Brain (organoid and tissue), 16 donors: ENCODE measurements at places on chromosomes 12 and 14.

GRCh38 chr14:21025371-21026273 lies 761 bp upstream of the NDRG2 start:
- peak; percentile 77 for DNase-seq

DNA sequence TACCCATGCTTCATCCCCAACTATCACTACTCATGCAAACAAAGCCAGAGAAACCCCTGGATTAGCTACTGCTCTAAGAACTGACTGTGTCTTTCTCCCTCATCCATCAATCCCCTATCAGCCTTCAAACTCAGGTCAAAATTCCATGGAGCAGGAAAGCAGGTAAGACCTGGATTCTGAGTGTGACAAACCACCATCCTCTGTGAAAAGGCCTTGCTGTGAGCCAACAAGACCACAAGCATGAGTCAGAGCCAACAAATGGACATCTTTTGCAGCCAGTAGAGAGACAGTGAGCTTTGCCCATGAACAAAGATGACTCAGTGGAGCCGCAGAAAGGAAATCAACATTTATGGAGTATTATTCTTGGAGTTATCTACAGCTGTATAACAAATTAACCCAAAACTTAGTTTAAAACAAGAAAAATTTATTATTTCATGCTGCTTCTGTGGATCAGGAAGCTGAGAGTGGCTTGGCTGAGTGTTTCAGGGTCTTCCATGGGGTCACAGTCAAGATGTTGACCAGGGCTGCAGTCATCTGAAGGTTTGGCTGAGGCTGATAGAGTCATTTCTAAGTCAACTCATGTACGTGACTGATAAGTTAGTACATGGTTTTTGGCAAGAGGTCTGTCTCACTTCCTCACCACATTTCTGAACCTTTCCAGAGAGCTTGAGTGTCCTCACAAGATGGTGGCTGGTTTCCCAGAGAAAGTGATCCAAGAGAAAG lies 61.1 kb downstream of the PITPNM2 start:
- no peak for DNase-seq

- no peak for DNase-seq
Observed at GRCh38 chr14:92553438-92553837, 39.9 kb downstream of the RIN3 start.

- DNase-seq: no peak
Observed at GRCh38 chr12:120421701-120422100, 16.2 kb upstream of the COX6A1 start.

- no peak for DNase-seq
Observed at GRCh38 chr14:105055736-105056302, 9.4 kb downstream of the GPR132 start.

DNA sequence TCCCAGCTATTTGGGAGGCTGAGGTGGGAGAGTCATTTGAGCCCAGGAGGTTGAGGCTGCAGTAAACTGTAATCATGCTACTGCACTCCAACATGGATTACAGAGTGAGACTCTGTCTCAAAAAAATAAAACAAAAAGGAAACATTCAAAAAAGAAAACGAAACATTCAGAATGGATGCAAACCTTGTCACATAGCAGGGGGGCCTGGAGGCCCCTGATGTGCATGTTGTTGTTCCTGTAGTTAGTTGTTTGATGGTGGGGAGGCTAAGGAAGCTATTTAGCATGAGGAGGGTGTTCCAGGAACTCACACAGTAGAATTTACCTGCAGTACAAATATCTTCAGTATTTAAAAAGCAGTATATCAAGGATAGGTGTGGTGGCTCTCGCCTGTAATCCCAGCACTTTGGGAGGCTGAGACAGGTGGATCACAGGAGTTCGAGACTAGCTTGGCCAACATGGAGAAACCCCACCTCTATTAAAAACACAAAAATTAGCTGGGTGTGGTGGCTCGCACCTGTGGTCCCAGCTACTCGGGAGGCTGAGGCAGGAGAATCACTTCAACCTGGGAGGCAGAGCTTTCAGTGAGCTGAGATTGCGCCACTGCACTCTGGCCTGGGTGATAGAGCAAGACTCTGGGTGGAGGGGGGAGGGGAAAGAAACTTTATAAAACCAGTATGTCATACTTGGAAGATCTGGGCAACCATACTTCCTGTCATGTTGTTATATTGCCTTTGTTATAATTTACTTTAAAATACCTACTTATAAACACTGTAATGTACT lies 17.6 kb upstream of the AEBP2 start:
- no peak for DNase-seq

- DNase-seq: no peak
Observed at GRCh38 chr12:120978296-120979219, at the start of gene HNF1A. HNF1A (plus strand) TSS chr12:120978543; CDS start chr12:120978769, 226 bp downstream.

DNA sequence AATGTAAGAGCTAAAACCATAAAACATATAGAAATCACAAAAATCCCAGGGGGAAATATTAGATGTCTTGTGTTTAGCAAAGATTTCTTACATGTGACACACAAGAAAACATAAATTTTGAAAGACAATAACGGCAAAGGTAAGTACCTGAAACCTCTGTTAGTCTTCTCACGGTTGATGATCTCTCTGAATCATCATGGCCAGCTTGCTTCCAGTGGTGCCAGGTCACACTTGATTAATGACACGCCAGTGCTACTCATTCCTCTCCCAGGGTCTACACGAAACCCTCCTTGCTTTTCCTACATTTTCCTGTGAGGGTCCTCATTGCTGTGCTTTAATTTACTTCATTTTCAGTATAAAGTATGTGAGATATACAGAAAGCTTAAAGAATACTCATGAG lies 114.4 kb upstream of the PARP11 start:
- DNase-seq: no peak

DNA sequence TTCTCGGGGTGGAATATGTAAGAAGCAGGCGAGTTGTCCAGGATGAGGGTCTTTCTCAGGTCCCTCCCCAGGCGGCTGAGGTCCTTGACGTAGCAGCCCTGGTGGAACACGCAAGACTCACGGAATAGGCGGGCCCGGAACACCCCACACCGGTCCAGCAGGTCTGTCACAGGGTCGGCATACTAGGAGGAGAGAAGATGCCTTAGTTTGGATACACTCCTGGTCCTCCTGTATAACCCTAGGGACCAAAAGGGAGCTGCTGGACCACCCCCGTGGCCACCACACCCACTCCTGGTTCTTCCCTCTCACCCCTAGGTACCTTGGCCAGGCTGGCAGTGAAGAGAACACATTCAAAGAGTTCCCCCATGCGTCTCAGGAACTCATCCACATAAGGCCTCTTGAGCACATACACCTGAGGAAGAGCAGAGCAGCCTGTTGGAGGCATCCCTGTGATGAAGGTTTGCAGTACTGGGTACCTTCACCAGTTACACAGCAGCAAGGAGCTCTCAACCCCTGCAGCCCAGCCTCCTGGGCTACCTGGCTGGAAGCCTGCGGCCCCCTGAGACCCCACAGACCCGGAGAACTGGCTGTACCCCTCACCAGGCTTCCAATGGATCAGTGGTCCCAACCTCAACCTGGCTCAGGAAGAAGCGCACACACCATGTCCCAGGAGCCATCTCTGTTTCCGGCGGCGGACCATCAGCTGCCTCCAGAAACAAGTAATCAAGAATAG lies 5.5 kb upstream of the AVIL start:
- no peak for DNase-seq

DNA sequence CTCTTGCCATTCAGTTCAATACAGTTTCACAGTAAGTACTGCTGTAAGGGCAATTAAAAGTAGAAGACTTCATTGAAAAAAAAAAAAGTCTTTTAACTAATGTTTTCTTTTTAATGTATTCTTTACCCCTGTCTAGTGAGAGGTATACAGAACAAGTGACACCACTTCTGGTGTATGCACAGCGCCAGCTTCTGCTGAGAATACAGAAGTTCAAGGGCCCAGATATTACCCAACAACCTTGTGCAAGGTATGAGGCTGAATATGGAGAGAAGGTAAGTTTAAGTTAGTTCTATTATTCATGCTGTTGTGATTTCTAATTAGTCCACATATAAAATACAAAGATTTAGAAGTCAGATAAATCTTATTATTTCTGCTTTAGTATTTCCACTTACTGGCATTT lies 168.7 kb downstream of the CFAP54 start:
- no peak for DNase-seq

GRCh38 chr12:72295744-72296143 lies 23.6 kb downstream of the TRHDE start:
- DNase-seq: no peak

DNA sequence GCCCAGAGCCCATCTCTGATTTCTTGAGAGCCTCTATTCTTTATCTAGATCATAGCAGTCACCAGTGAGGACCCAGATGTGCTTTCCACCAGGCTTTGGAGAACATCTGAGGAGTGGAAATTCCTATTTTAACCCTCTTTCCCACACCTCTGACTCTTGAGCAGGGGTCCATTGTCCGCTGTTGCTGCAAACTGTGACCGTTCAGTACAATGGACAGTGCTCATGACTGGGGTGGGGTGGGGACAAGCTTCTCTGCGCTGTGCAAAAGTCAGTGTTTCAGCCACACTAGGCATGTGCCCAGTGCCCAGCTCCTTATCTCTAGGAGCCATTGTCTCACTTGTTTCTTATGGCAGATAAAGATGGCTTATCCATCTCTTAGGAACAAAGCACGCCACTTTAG lies 16.9 kb upstream of the KRT7 start:
- no peak for DNase-seq

DNA sequence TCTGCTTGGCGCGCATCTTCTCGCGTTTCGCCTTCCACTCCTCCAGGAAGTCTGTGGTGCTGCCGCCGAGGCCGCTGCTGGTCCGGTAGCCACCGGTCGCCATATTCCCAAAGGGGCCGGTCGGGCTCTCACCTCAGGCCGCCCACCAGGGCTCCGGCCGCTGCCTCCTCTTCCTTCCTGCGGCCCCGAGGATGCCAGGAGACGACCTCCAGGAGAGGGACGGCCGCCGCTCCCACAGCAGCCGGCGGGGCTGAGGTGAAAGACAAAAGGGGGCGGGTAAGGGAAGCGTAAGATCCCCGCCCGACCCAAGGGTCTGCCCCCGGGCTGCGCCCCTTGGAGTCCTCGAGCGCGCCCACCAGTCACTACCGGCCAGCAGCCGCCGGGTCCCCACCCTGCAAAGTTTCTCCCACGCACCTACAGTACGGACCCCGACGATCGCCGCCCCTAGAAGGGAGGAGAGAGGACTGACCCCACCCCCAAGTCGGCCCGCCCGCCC lies 574 bp downstream of the PAWR start:
- peak; percentile 2 for DNase-seq

DNA sequence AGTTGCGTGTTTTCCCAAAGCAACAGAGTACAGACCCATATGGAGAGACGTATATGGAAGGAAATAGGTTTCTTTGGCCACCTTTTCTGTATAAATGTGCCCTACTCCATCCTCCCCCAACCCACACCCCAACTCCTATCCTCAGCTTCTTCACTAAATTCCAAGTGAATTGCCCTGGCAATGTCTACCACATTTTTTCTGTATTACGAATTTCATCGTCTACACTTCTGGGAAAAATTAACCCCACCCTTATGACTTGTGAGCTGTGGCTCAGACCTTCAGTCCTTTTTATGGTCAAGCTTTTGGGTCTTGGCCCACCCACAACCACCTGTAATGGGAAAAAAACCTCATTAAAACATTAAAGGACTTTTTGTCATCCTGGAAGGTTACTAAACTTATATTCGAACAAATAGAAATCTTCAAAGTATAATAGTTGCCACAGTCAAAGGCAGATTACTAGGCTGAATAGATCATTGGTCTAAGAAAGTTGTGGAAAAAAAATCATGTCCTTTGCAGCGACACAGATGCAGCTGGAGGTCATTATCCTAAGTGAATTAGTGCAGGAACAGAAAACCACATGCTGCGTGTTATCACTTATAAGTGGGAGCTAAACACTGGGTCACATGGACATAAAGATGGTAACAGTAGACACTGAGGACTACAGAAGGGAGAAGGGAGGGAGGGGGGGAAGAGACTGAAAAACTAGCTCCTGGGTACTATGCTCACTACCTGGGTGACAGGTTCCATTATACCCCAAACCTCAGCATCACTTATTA lies 15.7 kb upstream of the NFKBIA start:
- DNase-seq: no peak

DNA sequence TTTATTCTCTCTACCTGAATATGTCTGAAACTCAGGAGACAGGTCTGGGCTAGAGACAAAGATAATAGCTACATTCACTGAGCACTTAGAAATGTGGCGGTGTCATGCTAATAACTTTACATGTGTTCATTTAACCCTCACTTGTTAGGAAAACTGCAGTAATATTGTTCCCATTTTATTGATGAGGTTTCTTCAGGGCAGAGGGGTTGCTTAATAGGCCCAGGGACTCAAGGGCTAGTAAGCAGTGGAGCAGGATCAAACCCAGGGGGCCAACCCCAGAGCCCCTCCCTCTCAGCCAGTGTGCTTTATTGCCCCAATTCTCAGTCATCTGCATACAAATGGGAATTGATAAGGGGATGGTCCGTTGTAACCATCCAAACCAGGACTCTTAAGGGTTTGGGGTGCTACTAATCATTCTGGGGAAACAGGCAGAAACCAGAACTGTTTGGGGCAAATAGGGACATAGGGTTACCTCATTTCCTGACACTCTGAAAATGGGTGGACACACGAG lies 142.8 kb upstream of the AMIGO2 start:
- no peak for DNase-seq

GRCh38 chr12:28539691-28540323 lies 349.6 kb downstream of the CCDC91 start:
- no peak for DNase-seq

GRCh38 chr14:56474419-56475022 lies 105.1 kb upstream of the TMEM260 start:
- peak; percentile 92 for DNase-seq

DNA sequence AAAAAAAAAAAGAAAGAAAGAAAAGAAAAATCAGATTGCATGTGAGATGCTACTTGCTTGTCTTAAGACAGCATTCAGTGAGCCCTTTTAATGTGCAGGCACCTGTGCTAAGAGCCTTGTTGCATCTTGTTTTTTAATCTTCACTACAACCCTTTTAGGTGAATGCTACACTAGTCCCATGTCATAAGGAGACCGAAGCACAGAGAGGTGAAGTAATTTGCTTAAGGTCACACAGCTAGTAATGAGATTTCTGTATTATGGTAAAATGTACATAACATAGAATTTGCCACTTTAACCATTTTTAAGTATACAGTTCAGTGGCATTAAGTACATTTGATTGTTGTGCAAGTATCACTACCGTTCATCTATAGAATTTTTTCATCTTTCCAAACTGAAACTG lies 32.1 kb upstream of the PWP1 start:
- no peak for DNase-seq

DNA sequence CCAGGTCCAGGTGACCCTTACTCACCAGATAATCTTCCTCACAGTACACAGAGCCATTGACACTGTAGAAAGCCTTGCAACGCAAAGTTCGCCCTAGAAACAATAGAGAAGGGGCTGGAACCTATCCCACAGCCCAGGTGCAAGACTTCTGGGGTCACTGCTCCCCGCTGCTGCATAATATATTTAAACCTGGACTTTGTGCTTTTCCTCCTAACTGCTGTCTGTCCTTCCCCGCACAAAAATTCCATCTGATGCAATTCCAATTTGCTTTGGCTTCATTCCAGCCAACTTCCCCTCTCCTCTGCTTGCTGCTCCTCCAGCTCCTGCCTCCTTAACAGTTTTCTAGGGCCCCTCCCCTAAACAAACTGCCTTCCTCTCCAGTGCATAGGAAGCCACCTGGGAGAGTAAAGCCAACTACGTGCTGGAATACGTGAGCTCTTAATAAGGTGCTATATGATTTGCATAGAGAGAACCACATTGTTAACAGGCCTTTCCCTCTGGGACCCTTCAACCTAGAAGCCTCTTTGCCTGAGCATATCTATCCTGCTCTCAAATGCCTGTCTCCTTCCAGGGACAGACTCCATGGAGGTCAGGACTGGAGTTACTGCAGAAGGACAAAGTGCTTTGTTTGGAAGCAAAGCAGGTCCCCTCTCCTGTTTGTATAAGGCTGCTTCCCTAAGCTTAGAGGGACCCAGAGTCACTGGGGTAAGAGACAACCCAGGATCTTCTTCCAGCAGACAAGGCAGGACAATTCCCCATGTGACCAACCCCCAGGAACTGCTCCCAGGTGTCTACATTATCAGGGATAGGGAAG lies 5.5 kb downstream of the AJUBA start:
- no peak for DNase-seq
